ENCODE measurements at places on chromosomes 7 and 10. TPM values are rescaled to one million over a fixed set of nuclear protein-coding genes. Genes with fewer than 3 reads are reported as not detected.

The EBLN1 gene
- total RNA-seq, result under 0.01 TPM

The DIP2C gene
- 18.8 TPM for total RNA-seq

The SPDYE11 gene
- not detected for total RNA-seq

The TMEM236 gene
- under 0.01 TPM for total RNA-seq

The AUTS2 gene
- total RNA-seq, result 43.3 TPM

The RTKN2 gene
- 2.1 TPM for total RNA-seq
